Smooth muscle cell of bladder (primary cell): ENCODE measurements at places on chromosomes 12 and 14. TPM values are rescaled to one million over a fixed set of nuclear protein-coding genes. Genes with fewer than 3 reads are reported as not detected.

PLEKHG7 gene
- total RNA-seq: not detected in 2 replicates

SMOC1 gene
- 0.65 and 2.3 TPM in 2 replicates for total RNA-seq

LRP1-AS gene
- total RNA-seq: not detected in 2 replicates

TMEM233 gene
- 0.14 and 0.37 TPM in 2 replicates for total RNA-seq

RHOJ gene
- 2.0 and 3.4 TPM in 2 replicates for total RNA-seq

KRT8 gene
- total RNA-seq: 6.7 and 13.4 TPM in 2 replicates

HOXC4 gene
- total RNA-seq: 0.09 and 0.14 TPM in 2 replicates

AICDA gene
- not detected in 2 replicates for total RNA-seq
